ENCODE measurements at places on chromosomes 1 and 21.

DNA sequence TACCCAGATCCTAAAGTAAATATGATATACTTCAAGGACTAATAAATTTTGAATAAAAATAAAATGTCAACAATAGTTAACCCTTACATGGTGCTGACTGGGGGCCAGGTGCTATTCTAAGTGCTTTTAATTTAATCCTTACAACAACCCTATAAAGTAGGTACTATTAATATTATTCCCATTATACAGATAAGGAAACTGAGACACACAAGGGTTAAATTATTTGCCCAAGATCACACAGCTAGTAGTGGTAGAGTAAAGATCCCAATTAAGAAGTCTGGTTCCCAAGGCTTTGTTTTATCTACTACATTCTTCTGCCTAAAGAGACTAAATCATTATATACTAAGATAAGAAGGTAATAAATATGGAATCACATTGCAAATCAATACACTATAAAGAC lies 34.2 kb downstream of the SYNJ1 start:
- DNase-seq = no peak

- peak; percentile 68 for DNase-seq
These were observed 41.8 kb downstream of the SELENOF start for GRCh38 chr1:86872086-86872485.

GRCh38 chr21:42137191-42137904 lies 66.2 kb downstream of the UMODL1 start:
- no peak for DNase-seq

GRCh38 chr1:64499966-64500365 lies 30.0 kb downstream of the CACHD1 start:
- DNase-seq = peak; percentile 17

DNA sequence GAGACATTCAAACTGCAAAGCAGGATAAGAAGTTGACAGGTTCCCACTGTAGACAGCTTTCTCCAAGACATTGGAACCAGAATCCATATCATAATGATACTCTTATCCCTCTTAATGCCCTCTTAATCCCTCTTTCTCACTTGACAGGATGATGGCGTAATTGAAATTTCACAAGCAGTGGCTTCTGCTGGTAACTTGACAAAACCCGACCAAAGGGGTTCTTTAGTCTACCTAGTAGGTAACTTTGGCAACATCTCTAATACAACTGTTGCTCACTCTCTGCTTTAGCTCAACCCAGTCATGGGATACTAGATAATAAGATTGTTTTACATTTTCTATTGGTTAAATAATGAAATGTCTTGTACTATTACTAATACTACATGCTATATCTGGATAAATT lies 34.7 kb downstream of the S100A10 start:
- no peak for DNase-seq

DNA sequence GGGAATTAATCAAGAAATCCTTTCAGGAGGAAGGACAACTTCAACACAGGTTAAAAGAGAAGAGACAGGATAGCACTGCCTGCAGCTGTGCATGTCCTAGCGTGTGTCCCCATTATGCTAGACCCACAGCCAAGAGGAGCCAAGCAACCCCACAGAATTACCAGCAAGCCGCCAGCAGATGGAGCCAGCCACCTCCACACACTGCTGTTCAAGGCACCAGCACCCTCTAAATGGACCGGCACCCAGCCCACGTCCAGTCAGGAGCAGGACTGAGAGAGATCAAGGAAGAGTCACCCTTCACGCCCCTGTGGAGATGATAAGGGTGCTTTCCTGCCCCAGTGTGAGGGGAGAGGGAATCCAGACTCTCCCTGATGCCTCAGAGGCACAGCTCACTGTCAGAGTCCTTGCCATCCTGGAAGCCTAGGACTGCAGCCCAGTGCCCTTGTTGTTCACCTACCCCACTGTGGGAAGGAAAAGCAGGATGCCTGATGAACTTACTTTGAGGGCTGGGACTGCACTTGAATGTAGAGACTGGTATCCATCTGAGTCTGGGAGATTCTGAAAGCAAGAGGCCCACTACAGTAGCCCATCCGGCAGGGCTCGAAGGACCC lies 37.1 kb upstream of the CTTNBP2NL start:
- peak; percentile 71 for DNase-seq

DNA sequence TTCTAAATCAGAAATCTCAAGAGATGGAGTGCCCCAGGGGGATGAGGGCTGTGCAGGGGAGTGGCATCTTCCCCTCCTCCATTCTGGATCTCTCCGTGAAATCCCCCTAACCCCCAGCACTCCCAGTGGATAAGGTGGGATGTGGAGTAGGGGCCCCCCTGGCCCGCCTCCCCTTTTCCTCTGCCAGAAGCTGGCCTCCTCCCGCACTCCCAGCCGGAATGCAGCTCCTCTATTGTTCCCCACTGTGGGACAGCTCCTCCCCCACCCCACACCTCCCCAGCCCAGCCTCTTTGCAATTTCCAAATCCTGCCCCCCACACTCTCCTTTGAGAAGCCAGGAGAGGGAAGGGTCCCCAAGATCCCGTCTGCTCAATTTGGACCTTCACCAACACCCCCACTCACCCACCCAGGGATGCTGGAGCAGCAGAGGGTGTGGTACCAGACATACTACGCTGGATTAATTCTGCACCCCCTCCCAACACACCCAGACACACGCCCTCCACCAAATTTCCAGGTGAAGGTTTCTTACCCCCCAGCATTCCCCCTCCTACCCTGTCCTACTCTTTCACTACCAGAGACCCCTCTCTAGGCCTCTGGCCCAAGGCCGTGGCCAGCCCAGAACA lies 1.9 kb downstream of the MEX3A start:
- DNase-seq = no peak

- DNase-seq = no peak
These were observed 14.9 kb downstream of the SH2D1B start for GRCh38 chr1:162397039-162397448.

- peak; percentile 92 for DNase-seq
These were observed 668 bp downstream of the CBR3 start for GRCh38 chr21:36135391-36136102.

GRCh38 chr1:16605532-16606505 lies 7.5 kb downstream of the NBPF1 start:
- peak; percentile 40 for DNase-seq

DNA sequence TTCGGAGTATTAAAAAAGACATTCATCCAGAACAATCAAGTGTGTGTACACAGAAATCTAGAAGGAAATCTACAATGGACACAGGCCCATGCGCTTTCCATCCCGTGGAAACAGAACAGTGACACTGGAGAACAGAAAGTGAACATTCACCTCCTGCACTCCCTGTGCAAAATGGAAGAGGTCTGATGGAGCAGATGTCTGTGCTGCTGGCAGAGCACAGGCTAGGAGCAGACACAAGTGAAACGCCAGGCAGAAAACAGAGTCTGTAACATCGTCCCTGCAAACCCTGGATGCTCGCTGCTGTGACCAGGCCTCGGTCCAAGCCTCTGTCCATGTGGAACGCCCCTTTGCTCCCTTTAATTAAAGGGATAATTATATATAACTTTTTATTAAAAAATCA lies 36.1 kb downstream of the SLC45A1 start:
- no peak for DNase-seq

DNA sequence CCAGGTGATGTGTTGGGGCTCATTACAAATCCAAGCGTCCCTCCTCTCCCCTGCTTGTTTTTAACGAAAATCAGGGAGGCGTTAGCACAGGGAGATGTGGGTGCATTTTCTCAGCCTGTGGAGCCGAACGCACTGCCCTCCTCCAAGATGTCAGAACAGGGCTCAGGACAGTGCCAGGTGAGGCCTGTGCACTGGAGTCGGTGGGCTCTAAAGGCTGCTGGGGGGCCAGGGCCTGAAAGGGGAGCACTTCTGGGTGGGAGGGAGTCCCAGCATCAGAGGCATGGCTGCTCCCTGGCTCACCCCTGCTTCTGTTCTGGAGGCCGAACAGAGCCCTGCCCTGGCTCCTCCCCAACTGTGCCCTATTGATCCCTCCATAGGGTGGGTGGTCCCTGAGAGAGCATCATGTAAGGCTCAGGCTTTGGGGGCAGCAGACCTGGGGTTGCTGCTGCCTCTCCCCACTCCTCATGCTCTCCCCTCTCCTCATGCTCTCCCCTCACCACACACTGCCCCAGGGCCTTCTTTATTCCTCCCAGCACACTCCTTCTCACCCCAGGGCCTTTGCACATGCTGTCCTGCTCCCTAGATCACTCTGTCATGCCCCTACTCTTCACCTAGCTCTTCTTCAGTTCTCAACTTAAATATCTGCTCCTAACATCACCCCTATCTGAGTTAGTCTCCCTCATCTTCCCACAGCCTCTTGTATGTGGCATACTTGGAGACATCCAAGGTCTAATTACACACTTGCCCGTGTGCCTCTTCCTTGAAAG lies 725.2 kb downstream of the PTPRU start:
- DNase-seq = no peak

GRCh38 chr21:20167059-20167458 lies 831.1 kb upstream of the NCAM2 start:
- no peak for DNase-seq

DNA sequence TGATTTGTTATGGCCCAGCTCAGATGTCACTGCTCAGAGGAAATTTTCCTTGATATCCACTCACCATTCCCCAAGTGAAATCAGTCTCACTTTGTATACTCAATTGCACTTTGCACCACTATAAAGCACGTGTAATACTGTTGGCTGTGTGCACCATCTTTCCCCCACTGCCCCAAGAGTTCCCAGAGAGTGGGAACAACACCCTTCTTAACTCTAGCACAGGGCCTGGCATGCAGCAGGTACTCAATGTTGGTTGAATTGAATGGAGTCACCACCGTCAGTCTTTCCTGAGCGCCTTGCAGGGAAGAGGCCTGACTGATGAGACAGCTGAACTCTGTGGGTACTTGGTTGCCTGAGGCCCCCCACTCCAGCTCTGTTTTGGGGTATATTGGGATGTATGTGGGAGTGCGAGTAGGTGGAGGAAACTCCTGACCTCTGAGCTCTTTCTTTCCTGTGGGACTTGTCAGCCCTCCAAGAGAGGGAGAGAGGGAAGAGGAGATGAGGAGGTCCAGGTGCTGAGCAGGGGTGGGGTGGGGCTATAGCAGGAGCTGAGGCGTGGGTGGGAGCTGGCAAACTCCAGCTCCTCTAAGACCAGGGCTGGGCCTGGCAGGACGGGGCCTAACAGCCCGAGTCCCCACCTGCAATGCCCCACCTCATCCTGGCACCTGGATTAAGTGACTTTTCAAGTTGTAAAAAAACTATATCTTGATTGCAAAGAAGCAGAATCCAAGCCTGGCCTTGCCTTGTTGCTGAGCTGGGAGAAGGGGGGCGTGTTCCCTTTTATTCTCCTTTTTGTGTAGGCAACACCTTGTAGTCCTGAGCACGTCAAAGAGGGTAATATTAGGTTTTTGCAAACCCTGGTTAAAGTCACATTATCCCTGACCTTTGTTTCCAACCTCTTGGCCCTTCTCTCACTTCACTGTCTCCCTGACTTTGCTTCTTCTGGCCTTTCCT lies 19.4 kb upstream of the WASF2 start:
- DNase-seq = no peak

DNA sequence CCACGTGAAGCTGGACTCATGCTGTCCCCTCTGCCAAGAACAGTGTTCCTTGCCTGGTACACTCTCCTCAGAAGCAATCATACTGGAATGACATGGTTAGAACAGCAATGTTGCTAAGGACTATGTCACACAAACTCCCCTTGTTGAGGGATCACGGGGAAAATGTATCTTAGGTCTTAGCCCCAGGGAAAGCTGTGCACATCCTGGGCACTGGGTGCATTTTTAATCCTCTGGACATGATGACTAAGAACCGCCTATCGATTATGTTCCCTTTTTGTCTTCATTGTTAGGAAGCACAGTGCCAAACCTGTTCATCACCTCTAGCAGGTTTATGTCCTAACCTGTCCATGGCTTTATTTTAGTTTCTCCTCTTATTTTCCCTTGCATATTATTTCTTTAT lies 115.1 kb downstream of the HIVEP3 start:
- DNase-seq = no peak

DNA sequence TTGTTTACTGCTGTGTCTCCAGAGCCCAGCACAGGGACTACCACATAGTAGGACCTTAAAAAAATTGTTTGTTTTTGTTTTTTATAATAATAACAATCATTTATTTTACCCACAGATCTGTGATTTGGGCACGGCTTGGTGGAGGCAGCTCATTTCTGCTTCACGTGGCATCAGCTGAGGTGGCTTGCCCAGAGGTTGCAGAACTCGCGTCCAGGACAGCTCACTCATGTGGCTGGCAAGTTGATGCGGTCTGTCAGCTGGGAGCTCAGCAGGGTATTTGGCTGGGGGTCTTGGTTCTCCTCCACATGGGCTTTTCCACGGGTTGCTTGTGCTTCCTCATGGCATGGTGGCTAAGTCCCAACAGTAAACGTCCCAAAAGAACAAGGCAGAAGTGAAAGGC lies 2.9 kb upstream of the SYNC start:
- DNase-seq = no peak

GRCh38 chr1:62922006-62922405 lies 138.1 kb downstream of the ATG4C start:
- no peak for DNase-seq

- DNase-seq = no peak
These were observed 30.5 kb downstream of the C4BPA start for GRCh38 chr1:207134581-207134980.

GRCh38 chr1:214808845-214809460 lies 206.0 kb downstream of the CENPF start:
- DNase-seq = peak; percentile 68

DNA sequence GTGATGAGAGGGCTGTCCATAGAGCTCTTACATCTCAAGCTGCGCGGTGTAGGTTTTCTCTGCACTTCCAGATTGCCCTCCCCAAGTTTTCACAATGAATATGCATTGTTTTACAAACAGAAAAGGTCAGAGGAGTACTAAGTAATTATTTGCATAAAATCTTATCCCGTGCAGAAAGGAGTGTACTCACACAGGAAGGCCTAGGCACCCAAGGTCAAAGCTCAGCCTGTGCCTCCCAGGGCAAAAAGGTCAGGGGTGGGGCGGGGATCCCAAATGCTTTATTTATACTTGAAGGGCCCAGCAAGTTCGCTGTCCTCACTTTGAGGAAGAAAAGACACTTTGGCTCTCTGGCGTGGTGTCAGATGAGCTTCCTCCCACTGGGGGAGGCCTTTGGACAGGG lies 10.3 kb upstream of the KCNE1 start:
- DNase-seq = no peak

DNA sequence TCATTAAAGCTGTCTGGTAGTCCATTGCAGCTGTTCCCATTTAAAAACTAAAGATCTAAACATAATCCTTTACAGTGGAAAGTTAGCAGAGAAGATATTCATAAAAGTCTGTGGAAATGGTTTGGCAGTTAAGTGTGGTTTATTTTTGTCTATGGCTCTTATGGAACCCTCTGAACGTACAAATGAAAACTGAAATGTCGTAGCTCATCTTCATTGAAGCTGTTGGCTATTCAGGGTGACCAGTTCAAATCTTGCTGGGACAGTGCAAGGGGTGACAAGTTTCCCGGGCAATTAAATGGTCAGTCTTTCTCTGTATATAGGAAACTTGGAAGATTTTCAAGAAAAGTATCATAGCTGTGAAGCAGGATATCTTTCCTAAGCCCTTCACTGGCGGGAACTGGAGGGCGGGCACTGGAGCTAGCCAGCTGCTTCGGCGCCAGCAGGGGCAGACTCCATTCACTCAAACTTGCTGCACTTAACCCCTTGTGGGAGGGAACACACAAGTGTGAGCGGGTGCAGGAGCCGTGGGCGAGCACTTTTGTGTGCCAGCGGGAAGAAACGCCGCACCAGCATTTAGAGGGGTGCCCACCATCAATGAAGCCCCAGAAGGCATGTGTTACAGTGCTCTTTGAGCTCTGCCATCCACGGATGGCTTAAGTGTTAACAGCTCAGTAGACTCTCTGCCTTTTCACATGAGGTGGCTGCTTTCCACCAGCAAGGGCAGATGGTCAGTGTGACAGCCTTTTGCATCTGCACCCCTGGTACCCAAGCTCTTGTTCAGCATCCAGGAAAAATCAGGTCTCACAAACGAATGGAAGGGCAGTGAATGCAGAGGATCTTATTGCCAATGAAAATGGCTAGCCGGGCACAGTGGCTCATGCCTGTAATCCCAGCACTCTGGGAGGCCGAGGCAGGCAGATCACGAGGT lies 232.1 kb upstream of the KAZN start:
- DNase-seq = no peak
